Amniotic stem cell (primary cell): ENCODE measurements at places on chromosomes 2 and 18.

DNA sequence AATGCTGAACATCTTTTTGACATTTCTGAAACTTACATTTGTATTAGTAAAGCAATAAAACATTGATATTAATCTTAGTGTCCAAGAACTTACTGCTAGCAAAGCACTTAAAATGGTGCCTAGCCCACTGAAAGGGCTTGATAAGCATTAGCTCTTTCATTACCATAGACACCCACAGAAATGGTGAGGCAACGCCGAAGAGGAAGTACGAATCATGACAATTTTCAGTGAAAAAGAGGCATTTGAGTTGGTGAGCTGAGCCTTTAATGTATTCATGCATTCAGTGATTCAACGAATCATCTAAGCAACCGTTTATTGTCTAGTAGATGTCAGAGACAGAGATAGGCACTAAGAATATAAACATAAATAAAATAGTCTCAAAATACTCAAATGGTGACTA lies 101.1 kb downstream of the PIGN start:
- no peak for DNase-seq

- no peak for DNase-seq
Measured at GRCh38 chr2:233455491-233455890, 101.2 kb downstream of the DGKD start.

DNA sequence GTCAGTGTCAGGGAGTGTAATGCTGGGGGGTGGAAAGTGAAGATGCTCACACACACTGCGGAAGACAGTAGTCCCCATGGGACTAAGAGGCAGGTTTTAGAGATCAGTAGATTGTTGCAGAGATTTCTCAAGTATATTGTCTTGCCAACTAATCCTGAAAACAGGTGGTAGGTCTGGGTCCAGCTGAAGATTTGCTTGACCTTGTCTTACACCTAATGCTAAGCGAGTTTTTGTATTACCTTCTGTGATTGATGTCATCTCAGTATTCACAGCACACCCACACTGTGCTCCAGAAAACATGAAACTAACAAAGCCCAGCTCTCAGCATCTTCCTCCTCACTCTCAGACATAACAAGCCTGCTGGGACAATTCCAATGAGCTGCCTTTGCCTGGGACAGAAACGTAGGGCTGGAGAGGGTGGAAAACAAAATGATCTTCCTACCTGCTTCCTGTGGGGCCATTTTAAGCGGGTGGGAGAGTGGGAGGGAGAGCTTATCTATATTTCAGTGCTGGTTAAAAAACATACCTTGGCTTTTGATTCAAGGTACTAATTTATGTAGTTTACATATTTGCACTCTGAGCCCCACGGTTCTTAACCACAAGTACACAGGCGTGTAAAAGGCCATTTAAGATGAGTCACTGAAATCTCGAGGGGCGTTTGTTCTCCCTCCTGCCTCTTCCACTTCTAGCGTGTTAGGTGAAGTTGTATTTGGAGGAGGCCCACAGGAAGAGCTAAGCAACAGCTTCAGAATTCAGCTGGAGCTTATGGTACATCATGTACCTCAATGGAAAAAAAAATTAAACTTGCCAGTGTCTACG lies 23.1 kb upstream of the RBMS1 start:
- no peak for DNase-seq

DNA sequence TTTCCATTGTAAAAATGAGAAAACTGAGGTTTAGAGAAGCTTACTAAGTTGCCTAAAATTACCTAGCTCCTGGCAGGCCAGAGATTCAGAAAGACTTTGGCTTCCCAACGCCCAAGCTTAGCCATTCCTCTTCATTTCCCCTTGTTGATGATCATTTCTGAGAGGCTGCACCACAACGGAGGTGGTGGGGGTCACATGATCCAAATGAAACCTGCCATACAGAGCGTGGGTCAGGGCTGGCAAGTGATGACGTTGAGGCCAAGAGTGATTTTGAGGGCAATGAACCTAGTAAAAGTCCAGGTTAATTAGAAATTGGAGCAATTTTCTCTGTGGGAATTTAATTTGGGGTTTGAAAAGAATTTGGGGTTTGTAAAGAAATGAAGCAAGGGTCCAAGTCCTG lies 109.9 kb downstream of the TMEM182 start:
- no peak for DNase-seq

- no peak for DNase-seq
Measured at GRCh38 chr2:173996766-173997165, 31.6 kb upstream of the SP3 start.

DNA sequence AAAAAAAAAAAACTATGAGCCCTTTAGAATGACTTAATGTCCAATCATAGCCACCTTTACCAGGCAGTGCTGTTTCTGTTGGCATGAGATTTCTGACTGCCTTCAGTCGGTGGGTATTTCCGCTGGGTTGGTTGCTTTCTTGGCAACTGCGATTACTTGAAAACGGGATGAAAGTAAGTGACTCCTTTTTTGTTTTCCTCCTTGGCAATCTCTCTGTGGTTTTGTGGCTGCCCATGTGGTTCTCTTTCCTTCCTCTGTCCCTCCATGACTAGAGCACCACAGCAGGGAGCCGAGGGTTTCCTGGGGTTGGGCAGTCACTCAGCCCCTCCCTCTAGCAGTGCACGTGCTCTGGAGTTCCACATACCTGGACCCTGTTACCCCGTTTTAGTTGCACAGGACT lies 112.1 kb downstream of the KLHL29 start:
- no peak for DNase-seq

DNA sequence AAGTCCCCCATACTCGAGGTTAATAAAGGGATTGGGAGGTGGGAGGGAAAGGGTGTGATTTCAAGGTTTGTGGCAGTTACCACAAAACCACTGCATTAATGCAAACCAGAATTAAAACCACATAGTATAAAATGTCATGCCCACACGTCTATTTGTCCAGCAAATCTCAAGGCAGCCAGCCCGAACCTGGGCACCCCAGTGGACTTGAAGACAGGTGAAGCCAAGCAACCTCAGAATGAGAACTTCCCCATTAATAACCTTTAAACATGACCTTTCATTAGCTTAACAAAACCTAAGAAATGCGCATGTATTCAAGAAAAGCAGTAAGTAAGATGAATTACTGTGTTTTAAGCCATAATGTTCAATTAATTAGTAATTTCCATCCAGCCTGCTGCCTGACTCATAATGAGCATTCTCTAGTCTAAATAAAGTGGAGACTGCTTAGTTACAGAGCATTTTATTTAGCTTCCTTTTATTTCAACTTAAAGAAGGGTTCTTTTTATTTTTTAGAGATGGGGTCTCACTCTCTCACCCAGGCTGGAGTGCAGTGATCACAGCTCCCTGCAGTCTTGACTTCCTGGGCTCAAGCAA lies 229.6 kb downstream of the FAM210A start:
- DNase-seq = no peak

- no peak for DNase-seq
Measured at GRCh38 chr2:237572742-237573101, 6.3 kb downstream of the PRLH start.

DNA sequence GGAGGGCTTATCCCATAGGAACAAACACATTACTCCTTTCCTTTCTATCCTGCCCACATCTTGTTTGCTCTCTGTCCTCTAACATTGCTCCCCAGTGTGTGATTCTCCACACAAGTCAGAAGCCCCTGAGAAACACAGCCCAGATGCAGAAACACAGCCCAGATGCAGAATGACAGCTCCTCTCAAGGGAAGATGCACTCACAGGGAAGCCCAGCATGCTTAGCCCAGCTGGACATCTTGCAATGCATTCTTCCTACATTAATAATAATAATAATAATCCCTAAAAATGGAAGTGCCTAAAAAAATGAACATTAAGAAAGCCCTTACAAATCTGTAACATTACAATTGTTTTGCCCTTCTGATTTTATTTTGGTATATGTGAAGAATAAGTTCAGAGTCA lies 172.1 kb downstream of the CBLN2 start:
- no peak for DNase-seq

DNA sequence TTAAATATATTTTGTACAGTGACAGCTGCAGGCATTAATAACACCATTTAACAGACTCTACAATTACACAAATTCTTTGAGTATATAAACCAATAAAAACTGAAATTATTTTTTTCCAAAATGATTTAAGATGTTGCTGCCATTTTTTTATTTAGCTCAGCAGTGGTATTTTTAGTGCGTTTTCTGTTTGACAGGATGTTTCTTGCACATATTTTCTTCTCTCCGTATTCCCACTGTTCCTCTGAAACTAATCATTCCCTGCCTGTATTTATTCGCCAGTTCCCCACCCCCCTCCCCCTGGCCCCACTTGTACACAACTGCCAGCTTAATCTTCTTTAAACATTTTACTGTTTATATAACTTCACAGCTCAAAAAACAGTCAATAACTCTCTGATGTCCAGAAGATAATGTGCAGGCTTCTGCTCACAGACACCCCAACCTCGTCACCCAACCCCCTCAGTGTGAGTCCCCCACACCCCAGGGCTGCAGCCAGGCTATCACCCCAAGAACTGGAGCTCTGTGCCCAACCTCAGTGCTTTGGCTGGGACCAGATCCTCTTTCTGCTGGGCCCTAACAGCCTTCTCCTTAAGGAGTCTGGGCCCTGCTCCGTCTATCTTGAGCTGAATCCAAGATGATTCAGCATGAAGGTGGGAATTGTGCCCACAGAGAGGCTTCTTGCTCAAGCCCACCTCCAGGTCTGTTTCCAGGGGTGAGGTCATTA lies 41.6 kb upstream of the MAP4K4 start:
- no peak for DNase-seq

GRCh38 chr18:41977233-41977632 lies 22.2 kb downstream of the PIK3C3 start:
- no peak for DNase-seq

- DNase-seq = no peak
Measured at GRCh38 chr18:39685303-39685902, 2119.8 kb upstream of the CELF4 start.

DNA sequence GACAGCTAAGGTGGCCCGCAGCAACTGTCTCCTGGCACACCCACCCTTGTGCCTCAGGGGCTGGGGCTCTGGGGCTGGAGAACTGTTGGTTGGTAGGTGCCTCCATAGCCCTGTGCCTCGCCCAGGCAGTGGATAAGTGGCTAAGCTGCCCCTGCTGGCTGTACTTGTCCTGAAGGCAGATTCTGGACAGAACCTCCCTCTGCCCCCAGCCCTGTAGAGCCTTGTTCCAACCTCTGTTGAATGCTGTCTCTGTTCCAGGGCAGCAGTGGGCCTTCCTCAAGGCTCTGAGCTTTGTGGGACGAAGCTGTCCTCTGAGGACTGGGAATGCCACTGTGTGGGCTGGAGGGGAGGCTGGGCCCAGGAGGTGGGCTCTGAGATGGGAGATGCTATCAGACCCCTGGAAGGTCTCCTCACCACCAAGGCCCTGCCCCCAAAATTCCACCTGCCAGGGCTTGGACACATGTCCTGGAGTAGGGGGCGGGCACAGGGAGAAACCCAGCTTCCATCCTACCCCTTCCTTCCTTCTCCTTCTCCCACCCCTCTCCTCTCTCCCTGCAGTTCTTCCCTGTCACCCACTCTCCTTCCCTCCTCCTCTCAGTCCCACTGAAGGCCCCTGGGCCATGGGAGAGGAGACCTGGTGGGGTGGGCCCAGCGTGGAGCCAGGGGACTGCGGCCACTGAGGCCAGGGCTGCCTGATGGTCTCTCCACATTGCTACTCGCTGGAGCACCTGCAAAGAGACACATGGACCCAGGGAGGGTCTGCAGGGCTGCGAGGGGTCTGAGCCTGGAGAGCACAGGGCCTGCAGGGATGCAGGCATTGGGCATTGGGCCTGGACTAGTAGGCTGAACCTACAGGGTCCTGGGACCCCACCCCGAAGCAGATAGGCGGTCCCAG lies 1.7 kb upstream of the PDCD1 start:
- no peak for DNase-seq

DNA sequence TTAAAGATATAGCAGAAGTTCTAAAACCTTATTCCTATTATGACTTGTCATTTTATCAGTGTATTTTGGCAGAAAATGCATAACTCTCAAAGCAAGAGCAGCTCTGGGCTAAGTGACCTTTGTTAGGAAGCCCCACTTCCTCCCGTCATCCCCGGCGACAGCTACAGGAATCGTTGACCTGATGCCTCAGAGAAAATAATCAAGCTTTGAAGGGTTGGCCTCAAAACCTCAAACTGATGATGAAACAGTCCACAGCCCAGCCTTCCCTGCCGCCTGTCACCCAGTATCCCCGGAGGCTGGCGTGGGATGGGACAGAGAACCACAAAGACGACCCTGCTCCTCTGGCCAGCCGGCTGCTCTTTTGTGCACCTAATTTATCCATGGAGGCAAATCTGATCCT lies 65.3 kb downstream of the KCNF1 start:
- DNase-seq = no peak

- DNase-seq = no peak
Measured at GRCh38 chr2:159297042-159297707, 10.7 kb upstream of the WDSUB1 start.

DNA sequence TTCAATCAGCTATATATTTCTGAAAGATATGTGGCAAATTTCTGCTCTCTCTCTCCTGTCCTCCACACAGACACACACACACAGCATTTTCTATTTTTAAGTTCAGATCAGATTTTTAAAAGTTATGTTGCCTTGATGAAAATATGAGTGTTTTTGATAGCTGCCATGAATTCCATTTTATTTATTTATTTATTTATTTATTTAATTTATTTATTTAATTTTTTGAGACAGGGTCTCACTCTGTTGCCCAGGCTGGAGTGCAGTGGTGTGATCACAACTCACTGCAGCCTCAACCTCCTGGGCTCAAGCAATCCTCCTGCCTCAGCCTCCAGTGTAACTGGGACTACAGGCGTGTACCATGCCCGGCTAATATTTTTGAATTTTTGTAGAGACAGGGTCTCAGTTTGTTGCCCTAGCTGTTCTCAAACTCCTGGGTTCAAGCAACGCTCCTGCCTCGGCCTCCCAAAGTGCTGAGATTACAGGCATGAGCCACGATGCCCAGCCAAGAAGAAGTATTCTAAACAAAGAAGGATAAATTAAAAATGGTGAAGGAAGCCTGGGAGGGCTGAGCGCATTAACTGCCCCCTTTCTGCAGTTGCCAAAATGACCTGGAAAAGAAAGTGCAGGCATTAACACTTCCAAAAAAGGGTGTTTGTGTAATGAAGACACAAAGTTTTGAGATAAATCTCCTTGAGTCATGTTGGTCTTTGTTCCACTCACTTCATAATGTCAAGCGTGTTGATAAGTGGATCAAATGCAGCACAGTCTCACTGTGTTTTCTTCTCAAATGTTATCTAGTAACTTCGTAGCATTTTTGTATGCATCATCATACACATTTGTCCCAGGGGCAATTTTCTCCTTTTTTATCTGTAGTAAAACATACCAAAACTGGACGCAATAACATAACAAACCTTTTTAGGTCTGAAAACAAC lies 11.1 kb upstream of the IMPA2 start:
- DNase-seq = no peak

DNA sequence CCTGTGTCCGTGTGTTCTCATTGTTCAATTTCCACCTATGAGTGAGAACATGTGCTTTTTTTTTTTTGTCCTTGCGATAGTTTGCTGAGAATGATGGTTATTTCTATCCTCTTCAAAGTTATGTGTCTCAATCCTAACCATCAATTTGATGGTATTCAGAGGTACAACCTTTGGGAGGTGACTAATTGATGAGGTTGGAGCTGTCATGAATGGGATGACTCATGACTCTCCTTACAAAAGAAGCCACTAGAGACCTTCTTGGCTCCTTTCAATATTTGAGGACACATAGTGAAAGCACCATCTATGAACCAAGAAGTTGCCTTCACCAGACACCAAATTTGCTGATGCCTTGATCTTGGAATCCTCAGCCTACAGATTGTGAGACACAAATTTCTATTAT lies 677.1 kb upstream of the DDX18 start:
- DNase-seq = no peak

- DNase-seq = no peak
Measured at GRCh38 chr18:79481046-79481790, 85.5 kb downstream of the NFATC1 start.

GRCh38 chr2:107511970-107512789 lies 314.5 kb upstream of the RGPD4 start:
- DNase-seq = no peak

GRCh38 chr2:74441690-74442482 lies at the start of gene RTKN:
Gene RTKN, minus strand, starts transcription at chr2:74441937. Its CDS starts 121 bp downstream, at chr2:74441816.
- DNase-seq = no peak
